ENCODE measurements at places on chromosomes 1 and 21.

DNA sequence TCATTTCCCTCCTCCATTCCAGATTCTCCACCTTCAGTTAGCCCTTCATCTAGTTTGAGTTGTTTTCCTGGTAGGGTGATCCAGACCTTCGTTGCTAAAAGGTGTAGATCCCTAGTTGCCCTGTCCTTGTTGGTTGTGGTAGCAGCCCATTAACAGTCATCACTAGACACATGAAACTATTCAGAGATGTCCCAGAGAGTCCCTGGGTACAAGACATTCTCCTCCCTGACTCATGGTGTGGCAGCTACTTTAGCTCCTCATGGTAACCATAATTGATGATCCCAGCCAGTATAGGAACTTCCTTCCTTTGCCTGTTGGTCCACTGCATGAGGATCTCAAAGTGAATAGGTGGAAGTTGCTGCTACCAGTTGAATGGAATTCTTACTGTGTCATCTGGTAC is 6.0 kb upstream of the SH2D2A start:
- no peak for DNase-seq

DNA sequence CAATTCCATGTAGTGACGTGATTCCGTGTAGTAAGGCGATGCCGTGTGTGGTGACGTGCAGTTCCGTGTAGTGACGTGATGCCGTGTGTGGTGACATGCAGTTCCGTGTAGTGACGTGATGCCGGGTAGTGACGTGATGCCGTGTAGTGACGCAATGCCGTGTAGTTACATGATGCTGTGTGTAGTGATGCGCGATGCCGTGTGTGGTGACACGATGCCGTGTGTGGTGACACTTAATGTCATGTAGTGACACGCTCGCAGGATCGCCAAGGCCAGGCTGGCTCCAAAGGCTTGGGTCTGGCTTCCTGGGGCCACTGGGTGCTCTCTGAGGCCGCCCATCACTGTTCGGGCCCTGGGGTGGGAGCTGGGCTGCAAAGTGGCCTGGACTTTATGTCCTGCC is 14.2 kb downstream of the COL18A1 start:
- DNase-seq, result peak; percentile 80

GRCh38 chr1:21335088-21335691 is 44.9 kb upstream of the ECE1 start:
- no peak for DNase-seq

DNA sequence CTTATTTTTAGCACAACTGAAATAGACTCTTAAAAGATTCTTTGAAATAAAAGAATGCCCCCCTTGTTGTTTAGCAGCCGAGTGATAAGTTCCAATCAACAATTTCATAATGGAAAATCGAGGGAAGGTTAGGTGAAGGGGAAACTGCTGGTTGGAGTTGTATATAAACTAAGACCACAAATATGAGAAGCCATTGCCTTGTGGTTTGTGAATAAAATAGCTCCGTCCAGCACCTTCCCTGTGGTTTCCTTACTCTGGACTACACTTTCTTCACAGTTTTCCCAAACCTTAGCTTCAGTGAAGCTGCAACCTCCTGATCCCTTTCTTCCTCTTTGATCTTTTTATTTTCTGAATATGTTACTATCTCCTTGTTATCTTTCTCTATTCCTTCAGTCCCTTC is 6.7 kb upstream of the RAB3GAP2 start:
- DNase-seq, result no peak

GRCh38 chr1:89987159-89987819 is 7.6 kb upstream of the ZNF326 start:
- DNase-seq, result no peak

DNA sequence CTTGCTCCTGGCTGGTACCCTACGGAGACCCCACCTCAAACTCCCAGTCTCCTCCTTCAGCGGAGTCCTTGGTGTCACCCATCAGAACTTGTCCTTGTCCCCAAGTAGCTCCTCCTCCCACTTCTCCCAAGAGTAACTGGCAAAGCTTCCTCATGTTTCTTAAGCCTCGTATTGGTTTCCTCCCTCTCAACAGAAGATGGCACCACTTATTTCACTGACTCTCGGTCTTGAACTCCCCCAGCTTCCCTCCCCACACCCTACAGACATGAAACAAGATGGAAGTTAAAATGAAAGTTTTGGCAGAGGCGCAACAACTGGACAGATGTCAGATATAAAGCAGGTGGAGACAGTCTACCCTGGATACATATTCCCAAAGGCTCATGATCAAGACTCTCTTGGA is 13.4 kb downstream of the RAB7B start:
- DNase-seq, result no peak

DNA sequence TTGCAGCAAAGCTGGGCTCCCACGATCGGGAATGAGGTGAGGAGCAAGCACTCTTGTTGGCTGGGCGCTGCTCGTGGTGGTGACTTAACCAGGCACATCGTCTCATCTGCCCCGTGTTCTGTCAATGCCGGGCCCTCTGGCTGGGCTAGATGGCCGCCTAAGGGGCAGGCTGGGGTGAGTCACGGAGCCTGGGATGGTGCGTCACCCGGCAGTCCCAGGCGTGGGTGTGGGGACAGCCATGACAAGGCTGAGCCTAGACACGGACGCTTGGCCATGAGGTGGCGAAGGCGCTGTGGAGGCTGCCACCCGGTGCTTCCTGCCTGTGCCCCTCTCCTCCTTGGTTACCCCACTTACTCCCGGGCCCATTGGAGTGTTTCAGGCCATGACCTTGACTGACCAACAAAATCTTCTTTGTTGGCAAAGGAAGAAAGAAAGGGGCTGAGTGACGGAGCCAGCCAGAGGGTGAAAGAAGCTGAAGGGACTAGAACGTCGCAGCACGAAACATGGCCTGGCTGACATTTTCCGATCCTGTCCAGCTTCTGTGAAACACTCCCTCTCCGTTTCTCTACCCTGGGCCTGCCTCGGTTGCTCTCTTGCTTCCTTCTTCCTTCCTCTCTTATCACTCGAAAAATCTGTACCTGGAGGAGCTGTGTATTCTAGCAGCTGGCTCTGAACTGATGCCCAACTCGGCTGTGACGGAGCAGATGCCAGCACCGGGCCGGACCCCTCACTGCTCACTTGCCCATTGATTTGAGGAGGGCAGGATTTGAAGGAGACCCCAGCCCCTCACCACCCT is 596 bp downstream of the CD247 start:
- no peak for DNase-seq

GRCh38 chr1:223815865-223816264 is 29.9 kb downstream of the TP53BP2 start:
- no peak for DNase-seq

GRCh38 chr1:41438711-41439110 is 45.8 kb downstream of the EDN2 start:
- DNase-seq, result no peak

DNA sequence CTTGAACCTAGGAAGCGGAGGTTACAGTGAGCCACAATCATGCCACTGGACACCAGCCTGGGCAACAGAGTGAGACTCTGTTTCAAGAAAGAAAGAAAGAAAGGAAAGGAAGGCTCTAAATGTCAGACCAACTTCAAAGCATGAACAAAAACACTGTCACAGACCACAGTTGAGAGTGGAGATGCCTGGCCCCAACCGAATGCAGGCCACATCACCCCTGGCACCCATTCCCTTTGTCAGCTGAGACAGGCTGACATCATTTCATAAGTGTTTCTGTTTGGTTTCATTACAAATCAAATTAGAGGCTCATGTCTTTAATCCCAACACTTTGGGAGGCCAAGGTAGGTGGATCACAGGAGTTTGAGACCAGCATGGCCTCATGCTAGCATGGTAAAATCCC is 28.6 kb upstream of the NADK start:
- DNase-seq, result no peak

DNA sequence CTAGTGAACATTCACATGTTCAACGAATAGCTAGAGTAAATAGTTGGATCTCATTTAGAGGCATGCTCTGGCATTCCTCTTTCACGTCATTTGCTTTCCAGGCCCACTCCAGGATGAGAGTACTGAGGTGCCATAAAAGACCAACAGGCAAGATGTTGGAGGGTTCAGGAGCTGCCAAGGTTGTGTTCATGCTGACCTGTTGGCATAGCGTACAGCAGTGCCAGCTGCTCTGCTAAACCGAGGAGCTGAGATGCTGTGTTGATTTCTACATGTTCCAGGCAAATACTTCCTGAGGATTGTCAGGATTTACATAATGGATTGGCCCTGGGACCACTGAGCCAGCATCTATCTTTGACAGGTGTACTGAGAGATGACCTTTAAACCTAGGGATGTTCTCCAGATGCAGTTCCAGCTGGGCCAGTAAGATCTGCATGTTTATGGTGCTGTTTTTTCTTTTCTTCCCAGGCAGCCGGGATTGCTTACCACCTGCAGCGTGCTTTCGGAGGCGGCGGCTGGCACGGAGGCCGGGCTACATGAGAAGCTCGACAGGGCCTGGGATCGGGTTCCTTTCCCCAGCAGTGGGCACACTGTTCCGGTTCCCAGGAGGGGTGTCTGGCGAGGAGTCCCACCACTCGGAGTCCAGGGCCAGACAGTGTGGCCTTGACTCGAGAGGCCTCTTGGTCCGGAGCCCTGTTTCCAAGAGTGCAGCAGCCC is 66.9 kb downstream of the DISC1 start:
- DNase-seq, result no peak

DNA sequence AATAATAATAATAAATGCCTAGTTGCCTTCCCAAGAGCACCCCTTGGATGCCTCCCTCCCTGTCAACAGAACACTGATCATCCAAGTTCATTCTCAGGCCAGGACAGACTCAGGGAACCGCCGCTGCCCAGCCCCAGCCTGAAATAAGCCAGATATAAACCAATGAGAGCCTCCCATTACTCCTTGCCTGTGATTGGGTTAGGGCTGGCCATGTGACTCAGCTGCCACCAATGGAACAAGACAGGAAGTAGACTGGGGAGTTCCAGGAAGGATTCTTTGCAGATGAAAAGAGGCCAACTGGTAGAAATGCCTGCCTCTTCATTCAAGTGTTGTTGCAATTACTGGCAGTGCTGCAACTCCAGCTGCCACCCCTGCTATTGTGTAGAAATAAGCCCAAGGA is 146.4 kb upstream of the TIAM1 start:
- DNase-seq, result no peak

DNA sequence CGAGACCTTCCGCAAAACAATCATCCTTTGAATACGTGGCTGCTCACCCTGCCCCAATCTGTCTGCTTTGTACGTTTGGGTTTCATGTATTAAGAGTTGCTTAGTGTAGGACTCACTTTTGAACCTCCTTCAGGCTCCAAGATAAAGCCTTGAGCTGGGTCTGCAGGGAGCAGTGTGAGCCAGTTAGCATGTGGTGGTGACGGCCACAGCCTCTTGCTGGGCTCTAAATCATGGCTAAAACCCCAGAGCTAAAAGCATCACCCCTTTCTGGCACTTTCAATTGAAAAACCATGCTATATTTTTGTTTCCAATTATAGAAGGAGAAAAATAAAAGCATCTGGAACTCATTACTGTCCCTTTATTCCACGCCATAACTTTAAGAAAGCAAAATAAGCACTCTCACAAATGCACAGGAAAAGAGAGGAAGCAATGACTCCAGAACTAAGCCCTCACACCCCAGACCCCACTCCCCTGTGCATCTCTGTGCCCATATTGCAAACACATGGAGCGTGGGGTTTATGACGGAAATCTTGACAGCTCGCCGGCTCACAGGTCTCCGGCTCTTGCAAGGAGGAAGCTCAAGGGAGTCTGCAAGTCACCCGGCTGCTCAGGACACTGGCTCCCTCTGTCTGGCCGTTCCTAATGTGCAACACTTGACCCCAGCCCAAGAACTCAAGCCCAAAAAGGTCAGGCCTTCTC is 135.5 kb downstream of the MIS18A start:
- no peak for DNase-seq

GRCh38 chr1:240575981-240576662 is 35.8 kb downstream of the GREM2 start:
- DNase-seq, result no peak

GRCh38 chr1:3175486-3175885 is 106.5 kb downstream of the PRDM16 start:
- no peak for DNase-seq

DNA sequence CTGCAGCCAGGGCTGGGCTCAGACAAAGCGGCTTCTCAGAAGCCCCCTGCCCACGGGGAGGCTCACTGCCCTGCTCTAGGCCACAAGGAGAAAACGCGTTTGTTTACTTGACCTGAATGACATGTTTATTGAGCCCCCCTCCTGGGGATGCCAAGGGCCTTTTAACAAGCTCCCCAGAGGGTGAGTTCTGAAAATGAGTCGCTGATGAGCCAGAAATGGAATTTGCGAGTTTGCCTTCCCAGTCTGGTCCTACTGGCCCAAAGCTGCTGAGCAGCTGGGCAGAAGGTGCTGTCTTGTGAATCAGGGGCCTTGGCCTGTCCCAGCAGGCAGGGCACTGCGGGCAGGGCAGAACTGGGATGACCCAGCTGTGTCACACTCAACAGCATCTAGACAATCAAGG is 120.6 kb downstream of the SYF2 start:
- no peak for DNase-seq

- no peak for DNase-seq
Measured at GRCh38 chr1:44620072-44620471, 54.2 kb downstream of the TMEM53 start.

DNA sequence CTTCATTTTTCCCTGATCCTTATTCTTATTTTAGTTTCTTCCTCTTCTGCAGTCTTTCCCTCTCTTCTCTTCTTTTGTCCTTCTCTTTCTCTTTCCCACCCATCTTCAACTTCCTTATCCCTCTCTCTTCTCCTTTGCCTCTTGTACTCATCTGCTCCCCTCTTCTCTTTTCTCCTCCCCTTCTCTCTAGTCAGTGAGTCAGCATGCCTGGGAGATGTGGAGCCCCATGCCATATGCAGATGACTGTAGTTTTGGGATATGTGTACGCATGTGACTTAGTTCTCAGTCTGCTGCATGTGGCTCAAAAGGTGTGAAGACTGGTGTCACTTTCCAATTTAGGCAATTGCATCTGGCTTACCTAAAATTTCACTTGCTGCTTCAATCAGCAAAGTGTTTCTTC is 10.4 kb downstream of the DNAJC6 start:
- DNase-seq, result no peak

Measured in chondrocyte (in vitro differentiated cells).